ENCODE measurements at places on chromosomes 1 and 21. TPM values are rescaled to one million over a fixed set of nuclear protein-coding genes. Genes with fewer than 3 reads are reported as not detected.

DNA sequence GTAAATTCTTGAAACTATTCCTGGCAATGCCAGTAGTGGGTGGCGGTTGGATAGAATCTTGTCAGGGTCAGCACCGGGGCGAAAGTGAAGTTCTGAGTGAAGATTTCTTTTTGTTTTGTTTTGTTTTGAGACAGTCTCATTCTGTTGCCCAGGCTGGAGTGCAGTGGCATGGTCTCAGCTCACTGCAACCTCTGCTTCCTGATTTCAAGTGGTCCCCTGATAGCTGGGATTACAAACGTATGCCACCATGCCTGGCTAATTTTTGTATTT lies 33.3 kb downstream of the PCNT start:
- no peak for DNase-seq

DNA sequence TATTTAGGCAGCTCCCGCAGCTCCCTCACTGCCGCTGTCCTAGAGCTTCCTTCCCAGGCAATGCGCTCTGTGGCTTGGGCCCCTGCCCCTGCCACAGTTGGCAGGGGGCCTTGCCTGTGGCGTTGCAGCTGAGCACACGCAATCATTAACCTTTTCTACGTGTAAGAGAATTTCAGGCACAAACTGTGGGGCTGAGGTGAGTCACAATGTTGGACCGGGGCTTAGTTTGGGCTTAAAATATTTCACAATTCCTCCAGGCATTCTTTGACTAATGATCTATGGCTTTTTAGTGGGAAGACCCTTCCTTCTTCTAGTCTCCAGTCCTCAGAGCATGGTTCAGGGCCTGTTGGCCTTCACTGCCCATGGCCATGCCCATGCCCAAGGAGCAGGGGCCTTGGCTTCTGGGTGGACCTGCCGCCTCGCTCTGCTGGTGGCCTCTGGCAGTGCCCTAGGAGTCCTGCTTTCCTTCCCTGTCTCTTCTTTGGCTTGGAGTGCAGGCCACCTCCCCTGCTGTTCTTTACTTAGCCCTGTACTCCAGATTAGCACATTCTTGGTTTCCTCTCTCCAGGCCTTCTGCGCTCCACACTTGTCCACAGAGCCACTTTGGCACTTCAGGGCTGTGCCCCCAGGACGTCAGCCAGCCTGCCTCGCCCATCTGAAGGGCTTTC lies 39.2 kb downstream of the MAPKAPK2 start:
- DNase-seq = no peak

CDK18 gene
- total RNA-seq = 8.5 TPM

DNA sequence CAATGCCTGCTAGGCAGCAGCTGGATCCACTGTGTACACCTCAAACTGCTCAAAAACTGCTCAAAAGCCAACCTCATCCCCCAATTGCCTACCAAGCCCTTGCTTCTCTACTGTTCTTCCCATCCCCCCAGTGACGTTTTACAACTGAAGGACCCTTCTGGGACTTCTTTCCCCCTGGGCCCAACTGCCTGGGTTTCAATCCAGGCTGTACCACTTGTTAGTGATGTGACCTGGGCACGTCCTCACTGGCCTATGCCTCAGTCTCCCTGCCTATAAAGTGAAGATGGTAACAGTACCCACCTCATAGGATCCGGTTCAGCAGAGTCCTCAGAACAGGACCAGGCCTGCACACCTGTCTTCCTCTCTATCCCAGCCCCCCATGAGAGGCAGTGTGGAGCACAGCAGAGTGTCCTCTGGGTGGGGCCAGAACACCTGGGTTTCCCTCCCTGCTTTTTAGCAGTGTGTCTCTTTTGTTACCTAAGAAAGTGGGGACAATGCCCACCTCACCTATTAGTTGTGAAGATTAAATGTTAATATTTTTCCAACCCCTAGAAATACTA lies 1.9 kb upstream of the TEKT2 start:
- DNase-seq = no peak

- DNase-seq = no peak
Observed at GRCh38 chr1:67005068-67005467, 48.9 kb downstream of the SLC35D1 start.

DNA sequence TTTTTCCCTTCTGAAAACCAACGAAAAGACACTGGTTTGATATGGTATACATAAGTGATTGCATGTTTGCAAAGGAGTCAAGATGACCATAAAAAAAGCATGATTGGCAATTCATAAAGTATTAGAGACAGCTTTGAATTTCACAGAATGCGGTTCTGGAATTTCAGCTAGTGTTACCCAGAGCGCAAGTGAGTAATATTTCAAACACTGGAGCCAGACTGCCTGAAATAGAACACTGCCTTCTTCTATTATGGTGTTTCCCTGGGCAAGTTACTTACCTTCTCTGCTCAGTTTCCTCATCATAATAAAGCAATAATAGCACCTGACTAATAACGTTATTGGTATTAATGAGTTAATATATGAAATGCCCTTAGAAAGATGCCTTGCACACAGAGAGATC lies 54.7 kb downstream of the NEGR1 start:
- DNase-seq = no peak

All from testis (tissue), 5 donors.